H7 (cell line): ENCODE measurements at places on chromosomes 12 and 14. TPM values are rescaled to one million over a fixed set of nuclear protein-coding genes. Genes with fewer than 3 reads are reported as not detected.

Gene FBXW8
- total RNA-seq: 10.4 and 13.2 TPM in 2 replicates

Gene IFNG-AS1
- total RNA-seq: not detected in 2 replicates

Gene C14orf93
- 13.2 and 16.9 TPM in 2 replicates for total RNA-seq

Gene INHBE
- total RNA-seq: 9.6 and 10.4 TPM in 2 replicates

Gene TOGARAM1
- 4.7 and 7.4 TPM in 2 replicates for total RNA-seq

- no peak for DNase-seq
Observed at GRCh38 chr14:81474148-81474492, 59.5 kb downstream of the SEL1L start.

GRCh38 chr12:103647267-103647666 lies 60.2 kb downstream of the STAB2 start:
- DNase-seq: no peak

DNA sequence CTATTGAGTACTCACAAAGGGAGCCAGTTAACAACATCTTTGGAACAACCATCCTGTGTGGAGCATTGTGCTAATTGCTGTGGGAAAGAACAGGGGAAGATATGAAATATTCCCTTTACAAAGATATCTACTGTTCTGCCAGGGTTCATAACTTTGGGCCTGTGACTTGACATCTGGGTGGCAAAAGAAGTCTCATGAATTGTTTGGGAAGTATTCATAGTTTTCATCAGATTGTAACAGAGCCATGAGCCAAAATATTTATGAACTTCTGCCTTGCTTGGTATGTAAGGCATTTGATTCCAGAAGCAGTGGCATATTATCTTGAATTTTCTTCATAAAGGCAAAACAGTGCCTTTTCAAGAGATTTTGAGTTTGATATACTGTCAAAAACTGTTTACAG lies 816.2 kb downstream of the DIO2 start:
- DNase-seq: no peak

GRCh38 chr12:89305373-89305772 lies 46.9 kb downstream of the DUSP6 start:
- DNase-seq: no peak

- DNase-seq: peak; percentile 75
Observed at GRCh38 chr12:3658327-3659163, 94.4 kb downstream of the CRACR2A start.

DNA sequence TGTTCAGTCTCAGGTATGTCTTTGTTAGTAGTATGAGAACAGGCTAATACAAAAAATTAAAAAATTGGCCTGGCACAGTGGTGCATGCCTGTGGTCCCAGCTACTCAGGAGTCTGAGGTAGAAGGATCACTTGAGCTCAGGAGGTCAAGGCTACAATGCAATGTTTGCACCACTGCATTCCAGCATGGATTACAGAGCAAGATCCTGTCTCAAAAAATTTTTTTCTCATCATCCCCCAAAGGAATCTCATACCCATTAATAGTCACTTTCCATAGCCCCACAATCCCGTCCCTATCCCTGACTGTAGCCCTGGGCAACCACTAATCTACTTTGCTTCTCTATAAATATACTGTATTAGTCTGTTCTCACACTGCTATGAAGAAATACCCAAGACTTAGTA lies 57.8 kb downstream of the TTC8 start:
- no peak for DNase-seq

DNA sequence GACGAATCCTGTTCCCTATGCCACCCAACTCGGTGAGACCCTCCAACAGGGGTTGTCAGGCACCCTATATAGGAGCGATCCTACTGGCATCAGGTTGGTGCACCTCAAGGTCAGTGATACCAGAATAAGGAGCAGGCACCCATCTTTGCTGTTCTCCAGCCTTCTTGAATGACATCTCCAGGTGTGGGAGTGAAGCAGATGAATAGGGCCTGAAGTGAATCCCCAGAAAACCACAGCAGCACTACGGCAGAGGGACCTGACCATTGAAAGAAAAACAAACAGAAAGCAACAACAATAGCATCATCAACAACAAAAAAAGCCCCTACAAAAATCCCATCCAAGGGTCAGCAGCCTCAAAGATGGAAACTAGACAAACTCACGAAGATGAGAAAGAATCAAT lies 445.2 kb upstream of the ATP2B1 start:
- DNase-seq: no peak

DNA sequence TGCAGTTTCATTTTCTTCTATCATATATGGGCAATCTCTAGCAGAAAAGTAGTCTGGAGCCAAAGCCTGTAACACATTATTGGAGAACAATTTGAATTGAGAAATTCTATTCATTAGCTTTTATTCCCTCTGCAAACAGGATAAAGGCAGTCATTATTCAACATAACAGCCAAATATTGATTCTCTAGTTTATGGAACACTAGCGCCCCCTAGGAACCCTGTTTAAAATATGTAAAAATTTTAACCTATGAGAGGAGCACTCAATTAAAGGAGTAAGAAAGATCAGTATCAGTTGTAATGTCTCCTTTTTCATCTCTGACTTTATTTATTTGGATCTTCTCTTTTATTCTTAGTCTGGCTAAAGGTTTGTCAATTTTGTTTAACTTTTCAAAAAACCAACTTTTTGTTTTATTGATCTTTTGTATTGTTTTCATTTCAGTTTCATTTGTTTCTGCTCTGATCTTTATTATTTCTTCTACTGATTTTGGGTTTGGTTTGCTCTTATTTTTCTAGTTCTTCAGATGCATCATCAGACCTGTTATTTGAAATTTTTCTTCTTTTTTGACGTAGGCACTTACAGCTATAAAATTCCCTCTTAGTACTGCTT lies 4.8 kb upstream of the LMNTD1 start:
- DNase-seq: peak; percentile 19

DNA sequence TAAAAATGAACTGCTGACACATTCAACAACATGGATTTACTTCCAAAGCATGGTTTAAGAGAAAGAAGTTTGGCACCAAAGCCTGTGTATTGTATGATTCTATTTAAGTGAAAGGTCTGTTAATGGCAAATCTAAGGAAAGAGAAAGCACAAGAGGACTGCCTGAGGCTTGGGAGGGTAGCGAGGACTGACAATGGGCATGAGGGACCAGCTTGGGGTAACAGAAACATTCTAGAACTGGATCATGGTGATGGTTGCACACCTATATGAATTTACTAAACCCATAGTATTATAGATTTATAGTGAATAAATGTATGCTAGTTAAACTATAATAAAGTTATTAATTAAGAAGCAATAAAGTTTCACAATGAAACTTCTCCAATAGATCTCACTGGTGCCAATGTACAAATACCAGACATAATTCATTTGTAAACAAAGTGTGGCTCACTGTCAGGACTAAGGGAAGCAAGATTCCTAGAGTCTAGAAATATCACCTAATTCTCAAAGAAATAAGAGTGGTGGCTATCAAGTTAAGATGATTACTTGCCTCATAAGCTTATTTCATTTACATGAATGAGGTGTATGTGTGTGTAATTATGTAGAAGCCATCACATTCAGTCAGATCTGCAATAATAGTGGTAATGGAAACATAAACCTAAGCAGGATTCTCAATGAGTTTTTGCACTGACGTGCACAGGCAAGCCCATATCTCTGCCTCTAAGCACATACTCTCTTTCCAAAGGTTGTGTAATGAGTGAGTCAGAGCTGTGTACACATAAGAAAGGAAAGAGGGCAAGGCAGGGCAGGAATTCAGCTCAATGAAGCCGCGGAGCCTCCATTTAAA lies 353.4 kb downstream of the KCNH5 start:
- no peak for DNase-seq

- DNase-seq: no peak
Observed at GRCh38 chr12:125890971-125891370, 825.7 kb downstream of the AACS start.

GRCh38 chr14:34424488-34424887 lies 37.6 kb downstream of the SPTSSA start:
- DNase-seq: no peak

- DNase-seq: no peak
Observed at GRCh38 chr14:64951724-64952123, 9.2 kb upstream of the GPX2 start.

DNA sequence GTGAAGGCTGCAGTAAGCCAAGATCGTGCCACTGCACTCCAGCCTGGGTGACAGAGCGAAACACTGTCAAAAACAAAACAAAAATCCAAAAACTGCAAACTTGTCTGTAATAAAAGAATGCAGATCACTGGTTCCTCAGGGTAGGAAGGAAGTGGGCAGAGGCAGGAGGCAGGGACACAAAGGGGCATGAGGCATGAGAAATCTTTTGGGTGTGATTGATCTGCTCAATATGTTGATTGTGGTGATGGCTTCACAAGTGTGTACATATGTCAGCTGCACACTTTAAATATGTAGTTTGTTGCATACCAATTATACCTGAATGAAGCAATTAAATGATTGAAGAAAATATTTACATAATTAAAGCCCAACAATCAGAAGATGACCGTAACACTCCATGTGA lies 117.6 kb downstream of the CMAS start:
- DNase-seq: no peak

- no peak for DNase-seq
Observed at GRCh38 chr12:46435625-46436024, 63.1 kb upstream of the SLC38A2 start.

- peak; percentile 16 for DNase-seq
Observed at GRCh38 chr12:99111600-99111999, 466.5 kb downstream of the APAF1 start.

DNA sequence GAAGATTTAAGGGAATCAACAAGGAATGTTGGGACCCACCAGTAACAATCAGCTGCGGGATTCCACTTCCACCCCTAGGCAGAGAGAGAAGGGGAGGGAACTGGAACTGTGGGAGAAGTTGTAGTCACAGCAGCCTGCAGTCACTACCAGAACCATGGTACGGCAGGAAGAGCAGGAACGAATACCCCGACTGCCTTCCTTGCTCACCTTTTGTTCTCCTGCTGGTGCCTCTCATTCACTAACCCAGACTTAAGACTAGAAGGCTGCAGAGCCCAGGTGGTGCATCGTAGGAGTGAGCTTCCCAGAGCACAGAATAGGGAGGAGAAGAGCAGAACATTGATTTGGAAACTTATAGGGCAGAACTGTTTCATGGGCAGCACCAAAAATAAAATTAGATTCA lies 154.2 kb downstream of the DYRK2 start:
- peak; percentile 19 for DNase-seq

- no peak for DNase-seq
Observed at GRCh38 chr12:1749019-1749418, 58.1 kb downstream of the ADIPOR2 start.

DNA sequence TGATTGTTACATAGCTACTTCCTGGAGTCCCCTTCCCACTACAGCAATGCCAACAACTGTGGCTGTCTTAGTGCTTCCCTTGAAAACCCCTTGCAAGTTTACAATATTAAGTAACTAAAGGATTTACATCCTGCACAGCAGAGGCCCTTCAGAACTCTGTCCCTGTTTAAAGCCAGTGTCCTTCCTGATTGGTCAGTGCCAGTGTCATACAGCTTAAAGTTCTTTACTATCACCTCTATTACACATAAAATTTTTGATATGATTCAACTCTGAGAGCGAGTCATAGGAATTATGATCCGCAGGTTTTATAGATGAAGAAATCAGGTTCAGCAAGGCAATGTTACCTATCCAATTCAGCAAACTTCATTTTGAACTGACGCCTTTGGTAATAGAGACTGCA lies 91.4 kb upstream of the ALX1 start:
- DNase-seq: no peak
